CD4-positive, alpha-beta T cell treated with Interleukin-4 for 4 hours (primary cell): ENCODE measurements at places on chromosomes 11 and 22.
A peak's percentile ranks its signal among the peaks of the same experiment; 100 is the strongest.

GRCh38 chr22:47199261-47199978, 437.0 kb downstream of the TBC1D22A start:
- no peak for DNase-seq

GRCh38 chr11:10307400-10308200, 2.7 kb downstream of the ADM start:
- peak; percentile 77 for DNase-seq

DNA sequence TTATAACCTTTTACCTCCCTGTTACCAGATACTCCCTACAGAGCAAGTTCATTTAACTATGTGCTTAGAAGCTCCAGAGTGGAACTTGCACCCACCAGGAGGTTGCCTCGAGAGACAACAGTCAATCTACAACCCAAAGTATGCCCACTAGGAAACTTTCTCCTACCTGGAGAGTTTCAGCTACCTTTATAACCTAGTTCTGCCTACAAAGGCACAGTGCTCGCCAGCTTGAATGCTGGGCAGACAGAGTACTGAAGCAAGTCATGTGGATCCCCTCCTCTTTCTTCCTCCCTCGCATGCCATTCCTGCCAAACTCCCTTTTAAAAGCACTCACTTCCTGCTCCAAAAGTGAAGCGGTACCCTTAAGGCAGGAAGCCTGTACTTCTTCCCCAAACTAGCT, 258.9 kb downstream of the SWAP70 start:
- DNase-seq, result no peak

DNA sequence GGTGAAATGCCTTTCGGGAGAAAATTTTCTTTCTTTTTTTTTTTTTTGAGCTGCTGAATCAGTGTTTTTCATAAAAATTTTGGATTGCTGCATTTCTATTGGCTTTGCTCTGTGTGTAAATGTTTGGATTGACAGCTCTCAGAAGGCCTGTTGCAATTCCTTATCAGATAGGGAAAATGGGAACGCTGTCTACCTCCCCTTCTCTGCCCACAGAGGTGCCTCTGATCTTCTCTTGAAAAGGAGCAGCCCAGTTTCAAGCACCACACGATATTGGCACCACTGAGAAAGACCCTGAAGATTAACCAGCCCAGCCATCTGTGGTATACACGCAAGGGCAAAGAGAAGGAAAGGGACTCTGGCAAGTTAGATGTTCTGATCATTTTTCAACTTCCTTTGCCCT, 1272.2 kb downstream of the LRRC4C start:
- no peak for DNase-seq

- DNase-seq, result no peak
Measured at GRCh38 chr11:12318791-12319438, 58.5 kb upstream of the PARVA start.

DNA sequence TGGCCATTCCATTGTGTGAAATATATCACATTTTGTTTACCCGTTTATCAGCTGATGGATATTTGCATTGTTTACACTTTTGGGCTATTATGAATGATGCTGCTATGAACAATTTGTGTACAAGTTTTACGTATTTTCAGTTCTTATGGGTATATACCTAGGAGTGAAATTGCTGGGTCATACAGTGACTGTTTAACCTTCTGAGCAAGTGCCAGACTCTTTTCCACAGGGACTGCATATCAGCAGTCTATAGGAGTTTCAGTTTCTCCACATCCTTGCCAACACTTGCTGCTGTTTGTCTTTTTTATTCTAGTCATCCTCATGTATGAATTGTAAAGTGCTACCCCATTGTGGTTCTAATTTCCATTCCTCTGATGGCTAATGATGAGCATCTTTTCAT, 108.2 kb downstream of the EMSY start:
- DNase-seq, result no peak

- no peak for DNase-seq
Measured at GRCh38 chr11:102809971-102810370, 12.0 kb upstream of the MMP1 start.

DNA sequence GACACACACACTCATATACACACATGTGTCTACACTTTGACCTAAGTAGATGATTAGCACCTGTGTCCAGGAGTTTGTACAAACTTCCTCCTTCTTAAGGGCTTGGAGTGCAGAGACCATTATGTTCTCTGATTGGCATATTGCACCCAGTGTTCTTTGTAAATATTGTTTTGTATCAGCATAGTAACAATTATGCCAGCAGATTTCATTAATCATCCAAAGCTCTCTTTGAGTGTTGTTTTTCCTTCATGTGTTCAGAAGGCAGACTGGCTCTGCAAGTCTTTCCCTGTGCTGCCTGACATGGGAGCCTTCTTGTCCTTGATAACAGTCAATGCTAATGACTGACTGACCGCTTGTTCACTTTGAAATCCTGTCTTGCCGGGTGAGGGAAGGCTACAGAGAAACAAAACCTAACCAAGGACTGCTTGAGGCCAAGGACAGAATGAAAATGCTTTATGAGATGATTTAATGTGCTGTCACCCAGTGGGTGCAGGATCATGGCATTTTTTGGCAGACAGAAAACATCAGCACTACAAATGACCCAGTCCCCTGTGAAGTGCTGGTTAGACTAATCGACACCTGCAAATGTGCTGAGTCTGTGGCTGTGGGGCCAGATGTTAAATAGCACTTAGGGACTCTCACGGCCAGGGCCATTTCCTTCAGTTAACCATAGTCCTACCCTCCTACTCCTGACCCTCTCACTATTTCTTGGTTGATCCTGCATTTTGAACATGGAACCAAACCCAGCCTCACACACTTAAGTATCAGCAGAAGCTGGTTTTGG, 6.6 kb upstream of the BARX2 start:
- no peak for DNase-seq

GRCh38 chr11:70421123-70421522, 22.8 kb downstream of the CTTN start:
- DNase-seq, result no peak

DNA sequence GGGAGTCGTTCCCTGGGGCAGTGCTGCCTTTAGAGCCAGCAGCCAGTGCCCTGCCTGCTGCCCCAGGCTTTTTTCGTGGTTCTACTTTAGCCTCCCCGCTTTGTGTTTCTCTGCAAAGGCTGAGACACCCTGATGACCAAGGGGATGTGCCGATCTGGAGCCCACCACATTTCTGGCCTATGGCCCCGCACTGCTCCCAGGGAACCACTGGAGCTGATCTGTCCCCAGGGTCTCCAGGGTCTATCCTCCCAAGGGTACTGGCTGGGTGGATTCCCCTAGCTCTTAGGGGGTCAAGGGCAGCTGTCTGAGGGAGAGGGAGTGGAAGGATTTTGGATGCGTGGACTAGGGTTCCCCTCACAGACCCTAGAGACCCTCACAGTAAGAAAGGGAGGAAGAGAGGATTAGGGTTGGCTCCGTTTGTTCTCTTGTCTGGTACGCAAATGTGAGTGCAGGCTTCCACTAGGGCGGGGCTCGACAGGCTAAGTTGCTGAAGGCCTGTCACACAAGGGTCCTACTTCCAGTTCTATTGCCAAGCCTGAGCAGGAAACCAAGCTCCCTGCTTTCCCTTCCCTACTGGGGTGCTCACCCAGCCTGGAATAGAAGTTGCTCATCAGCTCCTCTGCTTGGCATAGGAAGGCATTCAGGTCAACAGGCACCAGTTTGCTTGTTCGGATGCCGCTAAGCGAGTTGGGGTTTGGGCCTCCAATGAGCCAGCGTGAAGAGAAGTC, 19.3 kb downstream of the TREH start:
- DNase-seq, result no peak

GRCh38 chr11:121122328-121122727, 21.3 kb downstream of the TECTA start:
- DNase-seq, result no peak

- no peak for DNase-seq
Measured at GRCh38 chr11:94730153-94730552, 38.0 kb upstream of the AMOTL1 start.

GRCh38 chr11:5242933-5243815, 6.5 kb downstream of the HBG1 start:
- DNase-seq, result no peak

DNA sequence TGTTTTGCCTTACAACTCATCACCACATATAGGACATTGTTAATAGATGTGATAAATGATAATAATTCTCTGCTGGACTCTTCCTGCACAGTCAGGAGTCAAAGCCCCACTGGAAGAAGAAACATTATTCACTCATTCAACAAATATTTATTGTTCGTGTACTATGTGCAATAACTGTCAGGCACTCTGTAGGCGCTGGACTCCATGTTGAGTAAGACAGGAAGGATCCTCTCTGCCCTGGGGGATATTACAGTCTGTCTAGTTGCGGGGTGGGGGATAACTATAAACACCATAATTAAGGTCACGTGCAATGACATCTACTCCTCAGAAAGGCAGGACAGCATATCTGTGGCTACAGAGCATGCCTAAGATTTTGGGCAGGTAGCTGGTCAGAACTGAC, 281.1 kb downstream of the FAT3 start:
- no peak for DNase-seq

DNA sequence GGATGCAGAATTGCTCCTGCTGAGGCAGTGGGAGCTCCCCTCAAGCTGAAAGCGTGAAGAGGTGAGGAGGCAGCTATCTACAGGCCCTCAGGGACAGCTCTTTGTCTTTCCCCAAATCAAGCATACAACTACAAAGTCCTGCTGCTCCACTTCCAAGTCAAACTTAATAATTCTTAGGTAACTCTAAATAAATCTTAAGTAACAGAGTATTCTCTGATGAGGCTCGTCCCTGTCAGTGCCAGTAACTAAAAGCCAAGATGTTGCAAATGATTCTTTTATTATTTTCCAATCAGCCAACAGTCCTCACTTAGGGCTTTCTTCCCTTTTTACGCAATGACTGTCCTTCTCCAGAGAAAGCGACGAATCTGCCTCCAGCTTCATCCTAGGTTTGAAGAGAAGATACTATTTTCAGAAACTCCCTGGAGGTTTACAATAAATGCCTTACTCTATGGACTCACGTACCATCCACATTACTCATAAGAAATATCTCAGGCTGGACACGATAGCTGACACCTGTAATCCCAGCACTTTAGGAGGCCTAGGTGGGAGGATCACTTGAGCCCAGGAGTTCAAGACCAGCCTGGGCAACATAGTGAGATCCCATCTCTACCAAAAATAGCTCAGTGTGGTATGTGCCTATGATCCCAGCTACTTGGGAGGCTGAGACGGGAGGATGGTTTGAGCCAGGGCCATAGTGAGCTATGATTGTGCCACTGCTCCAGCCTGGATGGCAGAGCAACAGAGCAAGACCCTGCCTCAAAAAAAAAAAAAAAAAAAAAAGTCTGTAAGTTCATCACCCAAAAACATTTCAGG, 3.1 kb upstream of the C22orf39 start:
- no peak for DNase-seq

GRCh38 chr11:33630936-33631748, 69.5 kb downstream of the C11orf91 start:
- DNase-seq, result no peak

- no peak for DNase-seq
Measured at GRCh38 chr11:13094930-13095687, 86.0 kb downstream of the RASSF10 start.

DNA sequence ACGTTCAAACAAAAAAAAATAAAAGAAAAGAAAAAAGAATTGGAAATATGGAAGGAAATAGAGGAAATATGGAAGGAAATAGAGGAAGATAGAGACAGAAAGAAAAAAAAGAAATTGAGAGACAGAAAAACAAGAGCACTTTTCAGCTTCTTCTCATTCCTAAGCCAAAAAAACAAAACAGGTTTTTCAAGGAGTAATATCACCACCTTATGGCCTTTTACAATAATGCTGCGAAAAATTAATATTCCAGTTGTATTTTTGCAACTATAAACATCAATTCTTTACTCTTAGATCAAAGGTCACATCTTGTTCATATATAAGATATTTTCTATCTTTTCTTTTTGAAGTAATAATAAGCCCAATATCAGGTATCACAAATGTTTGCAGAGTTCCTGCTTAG, 328.3 kb downstream of the FAT3 start:
- DNase-seq, result no peak

- DNase-seq, result no peak
Measured at GRCh38 chr11:106507645-106508306, 430.3 kb downstream of the AASDHPPT start.

GRCh38 chr22:24496661-24497060, 1.5 kb downstream of the UPB1 start:
- DNase-seq, result no peak

GRCh38 chr11:95108159-95108611, 18.5 kb downstream of the ENDOD1 start:
- no peak for DNase-seq

DNA sequence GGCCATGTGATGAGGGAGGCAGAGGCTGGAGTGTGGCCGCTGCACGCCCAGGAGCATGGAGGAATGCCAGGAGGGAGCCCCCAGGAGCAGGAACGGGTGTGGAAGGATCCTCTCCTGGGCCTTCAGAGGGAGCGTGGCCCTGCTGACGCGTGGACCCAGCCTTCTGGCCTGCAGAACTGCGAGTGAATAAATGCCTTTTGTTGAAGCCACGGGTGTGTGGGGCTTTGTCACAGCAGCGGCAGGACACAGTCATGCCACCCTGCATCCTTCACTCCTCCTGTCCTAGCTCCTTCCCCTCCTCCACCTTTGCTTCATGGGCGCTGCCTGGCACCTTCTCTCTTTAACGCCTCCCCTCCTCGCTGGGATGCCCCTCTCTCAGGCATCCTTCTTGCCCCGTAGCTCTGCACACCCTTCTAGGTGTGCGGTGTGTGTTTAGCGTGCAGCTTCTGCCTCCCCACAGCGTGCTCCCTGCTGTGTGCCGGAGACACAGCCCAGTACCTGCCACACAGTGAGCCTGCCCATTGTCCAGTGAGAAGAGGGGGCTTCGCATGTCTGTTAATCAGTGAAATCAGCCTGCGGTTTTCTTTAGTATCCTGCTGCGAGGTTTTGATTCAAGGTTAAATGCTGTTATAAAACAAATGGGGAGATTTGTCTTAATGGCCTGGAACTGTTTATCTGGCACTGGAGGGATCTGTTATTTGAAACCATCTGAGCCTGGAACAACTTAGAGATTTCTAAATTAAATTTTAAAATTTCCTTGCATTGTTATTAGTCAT, 459.6 kb downstream of the TBC1D22A start:
- DNase-seq, result no peak

GRCh38 chr11:119107538-119108145, 498 bp downstream of the C2CD2L start:
- DNase-seq, result no peak

- DNase-seq, result no peak
Measured at GRCh38 chr11:41978945-41979344, 519.5 kb upstream of the LRRC4C start.

- DNase-seq, result no peak
Measured at GRCh38 chr22:20982563-20982882, 426 bp downstream of the LZTR1 start.

DNA sequence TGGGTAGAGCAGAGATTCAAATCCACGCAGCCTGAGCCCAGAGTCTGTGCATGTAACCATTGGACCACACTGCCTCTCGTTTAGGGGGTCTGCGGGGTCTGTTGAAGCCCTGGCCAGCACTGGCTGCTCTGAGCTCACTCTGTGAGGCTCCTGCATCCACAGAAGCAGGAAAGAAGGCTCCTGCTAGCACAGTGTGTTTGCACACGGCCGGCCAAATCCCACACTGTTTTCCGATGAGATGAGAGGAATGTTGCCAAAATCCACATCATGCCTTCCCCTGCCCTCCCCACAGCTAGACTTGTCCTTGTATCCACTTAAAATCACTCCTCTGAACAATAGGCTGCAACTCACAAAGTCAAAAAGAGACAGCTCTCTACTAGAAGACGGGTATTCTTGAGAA, 10.6 kb upstream of the SLC22A12 start:
- DNase-seq, result no peak

- peak; percentile 9 for DNase-seq
Measured at GRCh38 chr22:47213571-47214230, 451.3 kb downstream of the TBC1D22A start.

GRCh38 chr22:41909310-41910049, 5.4 kb downstream of the SHISA8 start:
- DNase-seq, result no peak

GRCh38 chr11:88016392-88017170, 158.7 kb downstream of the RAB38 start:
- DNase-seq, result peak; percentile 66
